ENCODE measurements at places on chromosomes 1 and 21. TPM values are rescaled to one million over a fixed set of nuclear protein-coding genes. Genes with fewer than 3 reads are reported as not detected.
A peak's percentile ranks its signal among the peaks of the same experiment; 100 is the strongest.

YOD1 gene
- total RNA-seq: 6.6 TPM

GPR25 gene
- total RNA-seq: not detected

F5 gene
- total RNA-seq: 2.5 TPM

KIF26B gene
- total RNA-seq: 0.65 TPM

- DNase-seq: no peak
Observed at GRCh38 chr1:225299624-225300023, 128.2 kb downstream of the LBR start.

DNA sequence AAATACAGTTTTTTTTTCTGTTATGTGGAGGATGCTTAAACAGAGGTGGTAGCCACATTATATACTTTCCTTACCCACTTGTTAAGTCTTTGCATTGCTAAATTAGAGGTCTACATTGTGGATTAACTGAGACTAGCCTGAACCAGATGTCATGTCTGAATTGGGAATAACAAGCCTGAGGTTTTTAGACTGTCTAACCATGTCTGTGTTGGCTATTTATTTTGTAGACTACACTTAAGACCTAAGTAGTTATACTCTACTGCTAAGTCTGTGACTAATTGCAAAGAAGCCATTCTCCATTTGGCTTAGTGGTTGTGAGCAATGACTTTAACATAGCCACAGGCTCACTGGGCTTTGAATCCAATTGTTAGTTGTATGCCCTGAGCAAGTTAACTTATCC lies 45.4 kb downstream of the CDC14A start:
- DNase-seq: no peak

GRCh38 chr1:160905617-160905989 lies 20.6 kb upstream of the ITLN1 start:
- no peak for DNase-seq

GRCh38 chr1:104018922-104019674 lies 269.4 kb downstream of the AMY1C start:
- DNase-seq: peak; percentile 37

DNA sequence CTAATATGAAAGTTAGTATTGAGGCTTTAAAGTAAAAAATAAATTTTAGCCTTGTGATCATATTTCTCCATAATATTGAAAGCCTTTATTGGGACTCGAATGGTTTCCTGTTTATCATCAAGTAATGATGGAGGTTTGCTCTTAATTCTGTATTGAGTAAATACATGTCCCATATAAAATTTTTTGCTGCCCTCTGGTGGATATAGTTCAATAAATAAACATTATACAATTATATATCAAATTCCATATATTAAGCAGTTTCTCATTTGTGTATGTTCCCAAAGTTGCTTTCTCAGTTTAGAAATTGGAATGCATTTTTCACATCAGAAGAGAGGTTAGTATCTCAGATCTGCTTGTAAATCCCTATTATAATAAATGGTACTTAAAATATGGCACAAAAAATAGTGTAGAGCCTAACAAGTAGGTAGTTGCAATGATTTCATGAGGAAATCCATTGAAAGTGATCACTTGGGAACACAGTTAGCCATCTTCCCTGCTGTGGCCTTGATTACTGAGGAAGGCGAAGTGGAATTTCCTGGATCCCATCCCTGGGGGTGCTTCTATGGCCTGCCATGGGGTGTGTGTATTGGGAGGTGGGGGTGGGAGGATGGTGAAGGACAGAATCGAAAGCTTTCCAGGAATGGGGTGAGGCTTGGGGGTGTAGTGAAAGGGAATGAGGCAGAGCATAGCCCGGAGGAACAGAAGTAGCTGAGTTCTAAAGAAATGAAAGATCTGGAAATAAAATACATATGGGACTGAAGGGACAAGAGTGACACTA lies 84.1 kb upstream of the C21orf91 start:
- no peak for DNase-seq

DNA sequence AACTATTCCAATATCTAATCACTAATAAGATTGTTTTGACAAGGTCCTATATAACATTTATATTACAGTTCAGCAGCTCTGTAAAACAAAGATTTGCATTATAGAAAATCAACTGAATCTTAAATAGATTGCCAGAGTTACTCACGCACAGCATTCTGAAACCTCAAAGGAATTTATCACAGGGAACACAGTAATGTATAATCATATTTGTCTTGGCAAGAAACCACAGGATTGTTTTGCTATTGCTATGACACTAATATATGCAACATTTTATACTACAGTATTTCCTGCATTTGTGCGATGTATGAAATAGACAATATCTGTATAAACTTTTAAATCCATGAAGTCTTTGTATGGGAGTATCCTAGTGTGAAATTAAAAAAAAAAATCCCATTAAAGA lies 101.4 kb downstream of the PLPPR5 start:
- no peak for DNase-seq

- DNase-seq: no peak
Observed at GRCh38 chr1:174036204-174036603, 14.0 kb upstream of the RC3H1 start.

DNA sequence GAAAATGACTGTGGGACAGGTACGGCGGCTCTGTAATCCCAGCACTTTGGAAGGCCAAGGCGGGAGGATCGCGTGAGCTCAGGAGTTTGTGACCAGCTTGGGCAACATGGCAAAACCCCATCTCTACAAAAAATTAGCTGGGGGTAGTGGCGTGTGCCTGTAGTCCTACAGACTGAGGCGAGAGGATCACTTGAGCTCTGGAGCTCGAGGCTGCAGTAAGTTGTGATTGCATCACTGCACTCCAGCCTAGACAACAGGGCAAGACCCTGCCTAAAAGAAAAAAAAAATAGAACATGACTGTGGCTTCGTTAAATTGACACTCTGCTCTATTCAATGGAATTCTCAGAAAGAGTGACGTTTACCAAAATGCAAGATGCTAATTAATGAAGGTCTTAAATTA lies 3.9 kb upstream of the DBT start:
- DNase-seq: no peak

GRCh38 chr1:5519366-5520135 lies 472.7 kb downstream of the NPHP4 start:
- DNase-seq: no peak

GRCh38 chr21:34736116-34736874 lies 67.5 kb downstream of the CLIC6 start:
- DNase-seq: no peak

GRCh38 chr1:185238447-185238846 lies 78.6 kb downstream of the IVNS1ABP start:
- DNase-seq: no peak

DNA sequence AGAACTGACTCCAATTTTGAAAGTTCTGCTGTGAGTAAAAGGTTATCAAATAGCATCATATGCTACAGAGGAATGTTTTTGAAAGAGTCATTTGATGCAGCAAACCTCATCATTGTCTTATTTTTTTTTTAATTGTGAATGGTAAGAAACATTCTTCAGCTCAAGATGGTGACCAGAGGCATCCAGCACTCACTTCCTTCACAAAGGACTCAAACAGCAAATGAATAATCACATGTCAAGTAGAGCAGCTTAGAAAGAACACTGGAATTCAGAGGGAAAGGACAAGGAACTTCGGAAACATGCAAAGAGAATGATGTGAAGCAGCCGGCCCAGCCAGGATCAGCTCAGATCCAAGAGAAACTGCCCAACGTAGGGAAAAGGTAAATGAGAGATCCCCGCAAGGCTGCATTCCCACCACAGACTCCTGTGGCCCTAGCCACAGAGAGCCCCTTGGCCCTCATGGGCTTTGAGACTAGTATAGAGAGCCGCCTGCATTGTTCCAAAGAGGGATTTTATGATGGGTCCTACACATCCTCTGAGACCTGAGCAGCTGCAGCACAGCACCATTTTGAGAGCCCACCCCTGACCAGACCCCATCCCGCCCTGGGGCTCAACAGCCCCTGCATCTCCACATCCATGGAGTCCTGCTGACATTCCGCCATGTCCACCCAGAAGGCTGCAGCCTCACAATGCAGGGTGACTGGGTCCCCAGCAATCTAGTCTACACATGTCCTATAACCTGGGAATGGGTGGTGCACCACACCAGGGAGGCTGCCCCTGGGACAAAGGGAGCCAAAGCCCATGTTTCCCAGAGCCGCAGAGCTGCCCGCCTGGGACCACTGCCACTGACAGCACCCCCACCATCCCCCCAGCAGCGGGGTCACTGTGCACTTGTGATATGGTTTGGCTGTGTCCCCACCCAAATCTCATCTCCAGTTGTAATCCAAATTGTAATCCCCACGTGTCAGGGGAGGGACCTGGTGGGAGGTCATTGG lies 21.2 kb upstream of the UTS2 start:
- DNase-seq: no peak

GRCh38 chr1:226938903-226939437 lies 1.1 kb upstream of the COQ8A start:
- DNase-seq: no peak

DNA sequence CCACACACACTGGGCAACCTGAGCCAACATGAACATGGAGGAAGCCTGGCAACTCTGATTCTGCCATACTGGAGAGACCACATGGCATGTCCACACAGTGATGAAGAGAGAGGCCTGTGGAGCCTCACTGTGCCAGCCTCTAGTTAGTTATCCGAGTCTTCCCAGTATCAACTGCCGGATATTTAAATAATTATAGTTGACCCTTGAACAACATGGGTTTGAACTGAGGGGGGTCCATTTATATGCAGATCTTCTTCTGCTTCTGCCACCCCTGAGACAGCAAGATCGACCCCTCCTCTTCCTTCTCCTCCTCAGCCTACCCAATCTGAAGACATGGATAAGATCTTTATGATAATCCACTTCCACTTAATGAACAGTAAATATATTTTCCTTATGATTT lies 27.8 kb downstream of the DDAH1 start:
- no peak for DNase-seq

DNA sequence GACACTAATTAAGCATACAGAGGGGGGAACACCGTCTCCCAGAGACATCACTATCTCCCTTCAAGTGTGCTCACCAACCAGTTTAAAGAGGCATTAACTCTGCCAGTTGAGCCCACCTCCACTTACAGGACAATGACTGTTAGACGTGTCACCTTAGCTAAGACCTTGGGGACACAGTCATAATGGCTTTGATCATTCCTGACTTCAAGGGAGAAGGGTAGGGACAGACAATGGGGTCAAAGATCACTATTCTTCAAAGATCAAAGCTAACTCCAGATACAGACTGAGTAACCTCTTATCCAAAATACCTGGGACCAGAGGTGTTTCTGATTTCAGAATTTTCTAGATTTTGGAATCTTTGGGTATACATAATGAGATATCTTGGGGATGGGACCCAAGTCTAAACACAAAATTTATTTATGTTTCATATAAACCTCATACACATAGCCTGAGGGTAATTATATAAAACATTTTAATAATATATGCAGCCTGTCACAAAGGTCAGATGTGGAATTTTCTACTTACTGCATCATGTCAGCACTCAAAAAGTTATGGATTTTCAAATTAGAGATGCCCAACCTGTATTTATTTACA lies 246.1 kb downstream of the SLC45A1 start:
- DNase-seq: no peak

- DNase-seq: peak; percentile 97
Observed at GRCh38 chr1:26035203-26035958, 10.5 kb downstream of the SLC30A2 start.

DNA sequence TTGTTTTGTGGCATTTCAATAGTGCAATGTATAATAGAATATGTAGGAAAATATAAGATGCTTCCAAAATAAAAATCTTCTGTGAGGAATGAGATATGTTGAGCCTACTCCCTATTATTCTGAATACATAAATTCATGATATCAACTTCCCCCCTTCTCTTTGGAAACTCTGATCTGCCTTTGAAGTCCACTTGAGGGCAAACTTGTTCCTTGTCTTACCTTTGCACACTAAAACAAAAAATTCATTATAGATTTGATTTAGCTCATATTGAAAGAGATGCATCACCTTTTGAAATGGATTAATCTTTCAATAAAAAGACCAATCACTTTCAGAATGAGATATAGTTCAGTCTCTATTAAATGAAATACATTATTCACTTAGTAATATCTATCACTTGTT lies 580.7 kb upstream of the ADGRL4 start:
- DNase-seq: no peak

DNA sequence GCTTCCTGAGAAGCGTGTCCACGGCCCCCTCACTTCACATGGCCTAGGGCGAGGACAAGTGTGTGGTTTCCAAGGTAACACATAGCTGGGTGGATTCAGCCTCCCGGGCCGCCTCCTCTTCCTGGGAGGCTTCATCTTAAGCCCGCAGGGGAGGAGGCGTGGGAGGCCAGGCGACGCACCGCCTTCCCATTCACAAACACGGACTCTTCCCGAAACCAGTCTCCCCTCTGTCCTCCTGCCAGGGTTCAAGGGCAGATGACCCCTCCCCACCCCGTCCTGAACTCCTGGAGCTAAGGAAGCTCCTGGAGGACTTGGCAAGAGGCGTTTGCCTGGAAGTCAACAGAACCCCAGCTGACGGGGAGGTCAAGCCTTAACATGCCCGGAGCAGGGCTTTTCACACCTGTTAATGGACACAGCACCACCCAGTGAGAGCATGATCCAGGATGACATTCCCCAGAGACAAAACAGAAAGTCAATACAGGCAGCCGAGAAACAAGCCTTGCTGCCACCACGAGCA lies 56.7 kb downstream of the KCNN3 start:
- no peak for DNase-seq

Measured in posterior vena cava (tissue), 2 donors.